ENCODE measurements at places on chromosomes 1 and 21.

DNA sequence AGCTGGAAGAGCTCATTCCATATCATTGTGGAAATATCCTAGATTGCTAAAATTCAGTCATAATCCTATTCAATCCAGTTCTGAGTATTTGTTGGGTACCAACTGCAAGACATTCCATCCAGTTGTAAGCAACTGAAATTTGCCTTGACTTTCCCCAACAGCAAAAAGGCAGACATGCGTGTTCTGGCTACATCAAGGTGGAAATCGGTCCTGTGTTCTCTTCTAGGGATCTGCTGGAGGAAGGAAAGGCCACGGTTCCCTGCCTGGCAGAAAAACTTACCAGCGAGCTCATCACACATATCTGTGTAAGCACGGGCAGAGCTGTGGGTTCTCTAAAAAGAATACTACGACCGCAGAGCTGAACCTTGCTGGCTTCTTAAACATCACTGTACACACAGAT lies 17.5 kb downstream of the MX1 start:
- DNase-seq: no peak

- DNase-seq: peak; percentile 52
Observed at GRCh38 chr1:10960411-10961299, 51.8 kb upstream of the TARDBP start.

DNA sequence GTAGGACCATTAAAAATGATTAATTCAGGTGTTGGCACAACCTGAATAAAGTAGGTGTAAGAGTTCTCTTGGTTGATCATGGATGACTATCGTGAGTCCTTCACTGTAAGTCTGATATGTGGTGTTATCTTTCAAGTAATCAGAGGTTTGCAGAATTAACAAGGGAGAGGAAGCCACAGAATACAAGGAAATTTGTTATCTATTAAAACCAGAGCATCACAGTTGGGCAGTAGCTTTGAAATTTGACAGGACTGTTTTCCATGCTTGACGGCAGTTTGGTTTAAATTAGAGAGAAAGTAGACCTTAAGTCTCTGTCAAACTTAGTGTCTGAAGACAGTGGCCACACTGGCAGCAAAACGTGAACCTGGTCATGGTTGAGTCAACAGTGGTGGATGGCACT lies 139.5 kb upstream of the KCNK2 start:
- no peak for DNase-seq

DNA sequence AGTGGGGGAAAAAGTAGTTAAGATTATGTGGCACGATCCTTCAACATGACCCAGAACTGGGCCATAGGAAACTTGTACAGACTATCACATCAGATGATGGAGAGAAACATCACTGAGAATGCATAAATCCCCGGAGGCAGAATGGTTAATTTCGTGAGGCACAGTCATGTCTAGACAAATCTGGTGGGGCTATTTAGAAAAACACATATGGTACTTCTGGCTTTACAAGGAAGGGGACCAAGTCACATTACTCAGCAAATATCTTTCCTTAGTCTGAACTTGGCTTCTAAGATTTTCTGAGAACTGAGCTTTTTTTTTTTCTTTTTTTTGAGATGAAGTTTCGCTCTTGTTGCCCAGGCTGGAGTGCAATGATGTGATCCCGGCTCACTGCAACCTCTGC lies 9.2 kb upstream of the UQCRHL start:
- DNase-seq: no peak

- no peak for DNase-seq
Observed at GRCh38 chr1:65795311-65795710, 2.6 kb downstream of the PDE4B start.

DNA sequence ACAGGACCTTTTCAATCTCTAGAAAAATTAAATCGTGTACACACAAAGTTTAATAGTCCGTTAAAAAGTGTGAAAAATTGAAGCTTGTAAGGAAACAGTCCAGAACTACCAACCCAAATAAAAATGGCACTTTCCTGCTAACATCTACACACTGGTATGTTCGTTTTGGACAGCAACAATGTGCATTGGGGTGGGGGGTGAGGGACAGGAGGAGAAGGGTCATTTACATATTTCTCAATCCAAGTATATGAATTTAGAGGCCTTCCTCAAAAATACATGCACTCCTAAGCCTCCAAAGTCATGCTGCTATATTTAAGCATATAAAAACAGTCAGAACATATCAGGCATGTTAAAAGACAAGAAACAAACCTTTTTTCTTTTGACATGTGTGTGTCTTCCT lies 2.5 kb downstream of the PPP1R15B start:
- no peak for DNase-seq

DNA sequence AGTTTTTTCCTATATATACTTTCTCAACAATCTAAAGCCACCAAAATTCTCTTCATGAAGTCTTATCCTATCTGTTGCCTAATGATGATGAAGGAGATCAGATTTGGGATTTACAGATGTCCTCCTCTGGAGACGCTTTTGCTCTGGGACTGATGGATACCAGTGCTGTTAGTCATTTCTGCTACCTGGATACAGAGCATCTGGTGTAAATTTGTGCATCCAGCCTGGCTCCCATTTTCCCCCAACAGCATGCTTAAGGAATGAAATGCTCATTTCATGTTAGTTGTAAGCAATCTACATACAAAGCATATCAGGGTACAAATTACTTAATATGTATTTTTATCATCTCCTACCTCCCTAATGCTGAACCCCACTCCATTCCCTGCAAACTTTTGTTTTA lies 57.7 kb downstream of the HNRNPR start:
- DNase-seq: no peak

- DNase-seq: no peak
Observed at GRCh38 chr21:32934829-32935228, 90.9 kb upstream of the OLIG2 start.

DNA sequence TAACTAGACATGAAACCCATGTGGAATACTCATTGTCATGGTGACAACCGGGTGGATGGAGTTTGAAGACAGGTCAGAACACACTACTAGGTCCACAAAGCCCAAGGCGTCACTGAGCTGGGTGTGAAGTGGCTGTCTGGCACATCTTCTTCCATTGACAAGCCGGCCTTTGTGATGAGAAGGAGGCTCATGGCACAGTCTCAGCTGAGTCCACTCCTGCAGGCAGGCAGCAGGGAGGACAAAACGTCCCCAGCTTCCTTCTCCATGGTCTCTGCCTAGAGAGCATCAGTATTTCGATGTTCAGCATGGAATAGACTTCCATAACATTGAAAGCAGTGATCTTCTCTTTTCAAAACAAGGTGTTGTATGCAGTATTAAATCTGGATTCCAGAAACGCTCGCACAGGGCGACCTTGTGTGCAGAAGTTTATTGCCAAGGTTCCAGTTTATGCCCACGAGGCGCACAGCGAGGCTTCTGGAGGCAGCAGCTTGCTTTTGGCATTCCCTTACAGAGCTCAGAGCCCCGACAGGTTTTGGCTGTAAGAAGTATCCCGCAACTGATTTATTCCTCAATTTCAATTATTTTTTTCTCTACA lies 104.2 kb downstream of the SIM2 start:
- no peak for DNase-seq
